ENCODE measurements at places on chromosomes 5 and 9.

DNA sequence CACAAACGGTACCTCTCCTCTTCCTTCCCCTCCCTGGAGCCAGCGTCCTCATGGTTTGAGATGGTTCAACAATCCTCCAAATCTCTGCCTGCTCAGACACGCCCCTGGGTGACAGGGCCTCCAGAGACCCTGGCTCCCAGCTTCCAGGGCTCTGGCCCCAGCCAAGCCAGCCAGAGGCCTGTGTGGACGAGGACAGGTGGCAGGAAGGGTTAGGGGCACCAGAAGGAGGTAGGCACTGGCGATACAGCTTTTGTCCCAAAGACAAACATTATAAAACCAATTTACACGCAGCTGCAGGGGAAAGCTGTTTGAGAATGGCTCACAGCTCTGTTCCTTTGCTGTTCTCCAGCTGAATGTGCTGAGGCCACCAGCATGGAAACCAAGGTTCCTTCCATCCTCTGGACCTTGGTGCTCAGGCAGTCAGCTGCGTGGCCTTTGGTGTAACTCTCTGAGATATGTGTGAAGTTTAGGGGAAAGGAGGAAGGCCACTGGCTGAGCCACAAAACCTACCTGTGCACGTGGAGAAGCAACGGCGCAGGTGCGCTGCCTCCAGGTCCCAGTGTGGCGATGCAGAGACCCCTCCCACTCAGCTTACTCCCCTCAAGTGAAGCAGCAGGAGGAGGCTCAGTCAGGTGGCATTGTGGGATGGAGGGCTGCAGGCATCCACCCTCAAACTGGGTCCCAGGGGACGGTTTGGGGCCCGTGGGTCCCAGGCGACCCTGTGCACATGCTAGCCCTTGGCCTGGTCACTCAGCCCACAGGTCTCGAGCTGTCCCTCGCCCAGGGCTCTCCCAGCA is 4.3 kb upstream of the QRFP start:
- no peak for DNase-seq

GRCh38 chr9:126599047-126599650 is 14.6 kb upstream of the LMX1B start:
- no peak for DNase-seq

DNA sequence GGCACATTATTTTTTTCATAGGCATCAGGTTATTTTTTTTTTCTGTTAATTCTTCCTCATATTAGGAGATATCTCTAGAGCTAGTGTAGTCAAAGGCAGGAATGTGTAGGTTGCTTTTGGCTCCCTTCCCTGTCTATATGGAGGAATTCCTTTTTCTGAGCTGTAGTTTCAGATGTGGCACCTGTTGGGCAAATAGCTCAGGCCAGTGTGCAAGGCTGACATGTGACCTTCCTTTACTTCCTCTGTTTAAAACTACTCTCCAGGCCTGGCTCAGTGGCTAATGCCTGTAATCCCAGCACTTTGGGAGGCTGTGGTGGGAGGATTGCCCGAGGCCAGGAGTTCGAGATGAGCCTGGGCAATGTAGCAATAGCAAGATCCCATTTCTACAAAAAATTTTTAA is 40.5 kb upstream of the KIAA1958 start:
- no peak for DNase-seq

- no peak for DNase-seq
These were observed 912.3 kb upstream of the SEMA6A start for GRCh38 chr5:117486879-117487391.

- DNase-seq: no peak
These were observed 25.0 kb downstream of the NDFIP1 start for GRCh38 chr5:142133330-142134206.

GRCh38 chr9:6545017-6545691 is 100.4 kb downstream of the GLDC start:
- DNase-seq: no peak

GRCh38 chr5:138611678-138612218 is 36.5 kb upstream of the HSPA9 start:
- no peak for DNase-seq
